ENCODE measurements at places on chromosomes 12 and 14.

DNA sequence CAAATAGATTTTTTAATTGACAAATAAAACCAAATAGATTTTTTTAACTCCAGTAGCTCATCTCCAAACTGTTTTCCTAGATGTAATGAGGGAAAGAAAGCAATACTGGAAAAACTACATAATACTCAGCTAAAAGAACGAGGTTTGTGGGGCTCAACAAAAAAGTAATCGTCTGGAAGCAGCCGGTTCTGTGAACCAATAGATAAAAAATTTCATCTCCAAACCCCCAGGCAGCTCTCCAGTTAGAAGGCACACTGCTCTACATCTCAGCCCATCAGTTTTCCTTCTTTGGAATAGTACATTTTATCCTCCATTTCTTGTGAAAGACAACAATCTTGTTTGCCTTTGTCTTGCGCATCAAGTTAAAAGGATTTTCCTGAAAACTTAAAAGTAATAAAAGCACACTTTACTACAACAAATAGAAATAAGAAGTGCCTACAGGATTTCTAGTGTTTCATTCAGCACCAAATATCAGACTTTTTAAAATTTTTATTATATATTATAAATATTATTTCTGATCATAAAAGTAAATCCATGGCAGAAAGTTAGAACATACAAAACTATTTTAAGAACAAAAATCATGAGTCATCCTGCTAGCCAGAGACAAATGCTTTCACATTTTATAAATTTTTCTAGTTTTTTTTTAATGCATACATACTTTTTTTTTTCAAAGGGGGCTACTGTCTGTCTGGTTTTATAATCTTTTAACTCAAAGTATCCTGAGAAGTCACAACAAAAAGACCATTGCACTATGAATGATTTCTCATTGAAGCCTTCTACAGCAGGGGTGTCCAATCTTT, 67.7 kb downstream of the EPS8 start:
- DNase-seq: no peak

- DNase-seq: no peak
These were observed 56.1 kb downstream of the APAF1 start for GRCh38 chr12:98701166-98701565.

GRCh38 chr12:69897744-69898143, 72.7 kb downstream of the MYRFL start:
- no peak for DNase-seq

- DNase-seq: no peak
These were observed 8.1 kb downstream of the DAO start for GRCh38 chr12:108888031-108888430.

DNA sequence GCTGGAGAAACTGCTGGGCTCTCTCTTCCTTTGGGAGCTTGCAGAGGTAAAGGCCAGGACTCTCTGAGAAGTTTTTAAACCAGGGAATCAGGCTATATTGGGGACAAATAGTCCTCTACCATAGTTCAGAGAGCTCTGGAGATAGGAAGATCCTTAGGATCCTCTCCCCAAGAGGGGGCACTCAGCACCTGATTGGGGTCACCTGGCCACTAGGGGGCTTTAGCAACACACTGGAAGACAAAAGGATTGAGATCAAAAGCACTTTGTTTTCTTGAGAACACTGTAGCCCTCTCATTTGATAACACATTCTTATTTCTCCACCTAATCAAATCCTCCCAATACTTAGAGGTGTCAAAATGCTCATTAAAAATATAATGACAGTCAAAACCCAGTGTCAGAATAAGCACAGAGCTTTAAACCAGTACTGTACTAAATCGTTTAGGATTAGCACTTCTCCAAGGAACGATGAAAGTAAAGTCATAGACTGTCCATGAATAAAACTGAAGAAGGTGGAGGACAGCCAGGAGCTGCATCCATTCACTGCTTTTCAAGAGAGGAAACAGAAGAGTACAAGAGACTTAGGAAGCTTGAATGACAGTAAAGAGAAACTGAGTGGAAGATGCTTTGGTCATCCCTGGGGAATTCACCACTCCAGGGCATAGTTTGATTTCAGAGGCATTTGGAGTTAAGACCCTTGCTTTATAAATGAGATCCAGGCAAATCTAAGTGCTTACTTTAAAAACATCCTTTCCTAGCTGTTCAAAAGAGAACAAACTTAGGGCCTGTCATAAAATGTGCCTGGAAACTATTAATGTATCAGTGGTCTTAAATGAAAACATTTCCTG, 26.5 kb downstream of the BMP4 start:
- DNase-seq: no peak

GRCh38 chr14:66009089-66009488, 477.1 kb upstream of the CCDC196 start:
- no peak for DNase-seq
